ENCODE measurements at places on chromosomes 16 and 17. TPM values are rescaled to one million over a fixed set of nuclear protein-coding genes. Genes with fewer than 3 reads are reported as not detected.

The NPIPB9 gene
- 4.5 TPM for polyA plus RNA-seq

The ADAD2 gene
- not detected for polyA plus RNA-seq

The LLGL2 gene
- polyA plus RNA-seq, result 67.5 TPM

DNA sequence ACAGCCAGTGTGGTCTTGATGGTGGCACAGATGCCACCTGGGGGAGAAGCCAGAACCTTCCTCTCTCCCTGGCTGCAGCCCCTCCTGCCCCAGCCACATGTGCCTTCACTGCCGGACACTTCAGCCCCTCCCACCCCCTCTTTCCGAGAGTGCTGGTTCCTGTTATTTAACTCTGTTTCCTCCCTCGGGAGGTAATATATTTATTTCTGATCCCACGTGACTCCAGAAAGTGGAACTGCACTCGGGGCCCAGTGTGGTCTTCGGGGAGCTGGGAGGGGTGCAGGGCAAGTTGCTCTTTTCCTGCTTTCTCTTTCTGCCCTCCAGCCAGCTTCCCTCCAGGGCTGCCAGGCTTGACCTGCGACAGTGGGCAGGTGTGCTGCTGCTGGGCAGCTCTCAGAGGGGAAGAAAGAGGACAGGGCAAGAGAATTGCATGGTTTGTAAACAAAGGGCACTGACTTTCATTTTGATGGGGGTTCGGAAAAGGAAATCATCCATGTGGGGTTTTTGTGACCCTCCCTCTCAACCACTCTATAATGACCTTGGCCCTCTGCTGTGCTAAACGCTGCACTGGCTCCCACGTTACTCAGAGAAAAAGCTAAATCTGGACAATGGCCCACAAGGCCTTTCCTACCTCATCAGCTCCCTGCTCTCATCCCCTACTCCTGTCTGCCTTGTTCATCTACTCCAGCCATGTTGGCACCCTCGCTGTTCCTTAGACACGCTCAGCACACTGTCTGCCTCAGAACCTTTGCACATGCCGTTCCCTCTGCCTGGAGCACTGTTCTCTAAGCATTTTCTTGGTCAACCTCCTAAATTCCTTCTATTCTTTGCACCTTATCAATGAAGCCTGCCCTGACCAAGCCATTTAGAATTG is 8.2 kb upstream of the CIITA start:
- DNase-seq, result no peak

- peak; percentile 69 for DNase-seq
Measured at GRCh38 chr17:71765437-71765836, 355.4 kb upstream of the SOX9 start.

GRCh38 chr16:22380529-22380928 is 6.1 kb upstream of the CDR2 start:
- no peak for DNase-seq

DNA sequence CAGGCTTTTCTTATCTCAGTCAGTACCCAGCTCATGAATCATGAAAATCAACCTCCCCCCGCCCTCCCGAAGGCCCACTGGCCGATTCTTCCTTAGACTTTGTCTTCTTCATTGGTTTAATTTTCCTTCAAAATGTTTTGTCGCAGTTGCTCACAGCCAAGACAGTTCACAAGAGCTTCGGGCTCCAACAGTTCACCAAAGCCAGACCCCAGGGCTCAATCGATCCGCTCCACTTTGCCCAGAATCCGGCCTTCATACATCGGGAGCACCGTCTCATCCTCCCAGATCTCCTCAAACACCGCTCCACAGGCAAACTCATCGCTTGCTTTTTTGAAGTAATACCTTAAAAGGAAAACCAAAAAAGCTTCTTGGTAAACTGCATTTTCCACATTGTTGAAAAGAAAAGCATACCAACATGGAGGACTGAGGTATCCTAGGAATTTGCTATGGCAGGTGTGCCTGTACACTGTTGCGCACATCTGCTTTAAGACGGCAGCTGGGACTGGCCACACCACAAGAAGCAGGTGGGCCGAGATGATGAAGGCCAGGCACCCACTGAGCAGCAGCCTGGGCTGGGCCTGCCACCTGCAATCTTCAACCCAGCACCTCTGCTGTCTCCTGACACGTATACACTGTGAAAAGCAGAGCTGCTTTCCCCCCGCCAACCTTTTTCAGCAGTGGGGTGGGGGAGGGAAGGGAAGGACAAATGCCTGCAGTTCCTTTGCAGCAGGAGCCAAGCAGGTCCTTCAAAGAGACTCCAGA is 31.5 kb downstream of the AXIN2 start:
- no peak for DNase-seq

DNA sequence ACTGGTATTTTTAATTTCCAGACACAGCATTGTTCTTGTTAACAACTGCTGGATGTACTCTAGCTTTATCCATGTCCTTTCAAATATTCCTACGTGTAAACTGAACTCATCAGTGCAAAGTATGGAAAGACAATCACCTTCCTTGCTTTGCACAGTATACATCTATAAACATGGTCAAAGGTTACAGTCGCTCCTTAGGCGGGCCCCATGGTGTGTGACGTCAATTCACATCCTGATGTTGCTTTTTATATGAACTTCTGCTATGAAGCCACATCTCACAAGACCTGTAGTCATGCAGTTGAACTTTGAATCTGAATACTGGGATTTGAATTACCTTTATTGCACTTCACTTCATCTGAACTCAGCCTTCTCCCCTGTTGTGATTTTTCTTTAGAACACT is 447.6 kb upstream of the PSMD7 start:
- DNase-seq, result no peak

The PIMREG gene
- 43.5 TPM for polyA plus RNA-seq

The KRT33A gene
- polyA plus RNA-seq, result not detected

DNA sequence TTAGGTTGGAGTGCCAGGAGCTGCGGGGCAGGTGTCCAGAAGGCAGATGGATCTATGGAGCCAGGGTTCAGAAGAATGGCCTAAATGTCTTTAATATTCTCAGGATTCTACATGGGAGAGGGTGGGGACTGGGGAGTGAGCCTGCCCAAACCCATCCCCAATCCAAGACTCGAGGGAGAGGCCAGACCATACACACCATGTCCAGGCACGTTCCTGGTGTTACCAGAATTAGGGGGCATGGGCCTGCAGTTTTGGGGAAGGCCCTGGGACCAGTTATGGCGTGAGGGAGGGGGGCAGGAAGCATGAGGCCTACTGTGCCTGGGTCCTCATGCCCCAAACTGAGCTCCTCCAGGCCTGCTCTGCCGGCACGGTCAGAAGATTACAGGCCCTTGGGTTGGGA is 1.9 kb downstream of the TAX1BP3 start:
- no peak for DNase-seq

GRCh38 chr16:290015-290680 is 7.2 kb downstream of the PDIA2 start:
- DNase-seq, result no peak

GRCh38 chr17:77223642-77224420 is 83.1 kb downstream of the SEC14L1 start:
- DNase-seq, result no peak

GRCh38 chr17:49580981-49581647 is 5.4 kb downstream of the NXPH3 start:
- no peak for DNase-seq

The TRIM16 gene
- 26.4 TPM for polyA plus RNA-seq

The ZP2 gene
- 0.08 TPM for polyA plus RNA-seq

DNA sequence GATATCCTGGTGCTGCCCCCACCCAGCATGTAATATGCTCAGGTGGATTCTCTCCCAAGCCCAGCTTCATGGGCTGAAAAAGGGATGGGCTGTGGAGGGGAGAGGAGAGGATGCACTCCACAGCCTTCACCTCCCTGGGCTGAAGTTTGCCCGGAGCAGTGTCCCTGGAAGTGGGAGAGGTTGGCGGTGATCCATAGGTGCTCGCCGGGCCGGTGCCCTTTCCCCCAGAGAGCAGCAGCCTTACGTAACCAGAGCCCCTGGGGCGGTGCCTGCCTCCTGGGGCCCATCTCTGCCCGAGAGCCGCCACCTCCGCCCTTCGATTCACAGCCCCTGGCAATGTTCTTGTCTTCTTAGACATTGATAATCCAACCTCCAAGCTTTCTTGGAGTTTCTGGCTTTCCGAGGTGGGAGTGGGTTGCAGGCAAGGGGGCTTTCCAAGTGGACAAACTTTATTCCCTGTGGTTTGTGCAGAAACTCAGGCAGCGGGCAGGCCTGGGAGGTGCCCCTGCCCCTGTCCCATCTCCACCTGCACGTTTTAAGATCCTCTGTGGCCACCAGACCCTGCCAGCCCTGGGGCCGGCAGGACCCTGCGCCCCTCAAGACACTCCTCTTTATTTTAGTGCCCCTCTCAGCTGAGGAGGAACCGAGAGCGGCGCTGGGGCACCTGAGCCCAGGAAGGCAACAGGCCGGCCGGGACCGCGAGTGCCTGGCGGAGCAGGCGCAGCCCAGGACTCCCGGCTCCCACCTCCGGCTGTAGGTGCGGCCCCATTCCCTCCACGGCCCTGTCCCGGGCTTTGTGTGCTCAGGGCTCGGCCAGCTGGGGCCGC is 3.1 kb upstream of the WDR90 start:
- no peak for DNase-seq

DNA sequence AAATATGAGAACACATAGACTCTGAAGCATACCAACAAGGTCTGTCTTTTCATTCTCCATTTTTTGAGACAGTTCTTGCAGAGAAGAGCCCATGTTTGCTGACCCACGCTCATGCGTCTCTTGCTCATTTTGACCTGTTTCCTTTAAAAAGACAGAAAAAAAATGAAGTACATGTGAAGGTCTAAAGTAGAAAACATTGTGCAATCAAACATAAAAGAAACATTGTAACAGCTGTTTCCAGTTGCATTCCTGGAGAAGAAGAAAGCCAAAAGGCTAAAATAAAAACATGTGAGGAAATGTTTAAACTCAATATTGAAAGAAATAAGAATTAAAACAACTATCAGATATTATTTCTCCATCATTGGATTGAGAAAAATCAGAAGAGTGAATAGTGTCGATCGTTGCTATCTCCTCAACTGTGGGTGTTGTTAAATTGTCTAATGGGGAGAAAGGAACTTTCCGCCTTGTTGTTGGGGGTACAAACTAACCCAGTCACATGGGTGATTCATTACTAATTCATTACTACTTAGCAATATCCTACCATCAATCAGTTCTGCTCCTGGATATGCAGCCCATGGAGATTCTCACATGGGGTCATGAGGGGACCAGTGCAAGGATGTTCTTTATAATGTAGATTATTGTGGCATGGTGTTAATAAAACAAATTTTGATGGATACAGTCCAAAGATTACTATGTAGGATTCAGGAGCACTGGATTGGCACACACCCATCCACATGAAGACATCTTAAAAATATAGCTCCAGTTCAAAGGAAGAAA is 9.5 kb downstream of the ABCA9 start:
- DNase-seq, result no peak

The ITGA2B gene
- polyA plus RNA-seq, result 4.4 TPM

GRCh38 chr16:54946909-54947308 is 16.2 kb downstream of the IRX5 start:
- DNase-seq, result no peak

- DNase-seq, result no peak
Measured at GRCh38 chr16:67481561-67482232, 740 bp upstream of the ATP6V0D1 start.

GRCh38 chr17:2214929-2215615 is 88.5 kb downstream of the SMG6 start:
- no peak for DNase-seq

DNA sequence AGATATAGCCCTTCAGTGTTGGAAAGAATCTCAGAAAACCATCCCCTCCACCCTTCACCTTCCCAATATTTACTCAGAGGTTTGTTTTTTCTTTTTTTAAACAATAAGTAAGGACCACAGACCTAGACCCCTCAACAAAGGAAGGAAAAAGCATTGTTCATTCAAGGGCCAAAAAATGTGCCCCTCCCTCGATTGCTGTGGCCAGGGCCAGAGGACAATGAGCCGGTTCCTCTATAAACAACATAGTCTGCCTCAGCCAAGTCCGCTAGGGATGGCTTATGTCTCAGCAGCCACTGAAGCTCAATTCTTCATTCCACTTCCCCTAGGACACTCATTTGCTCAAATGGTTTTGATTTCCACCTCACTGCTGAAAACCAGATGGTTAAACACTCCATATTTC is 24.0 kb downstream of the TRIM16 start:
- no peak for DNase-seq
